ENCODE measurements at places on chromosomes 12 and 14. TPM values are rescaled to one million over a fixed set of nuclear protein-coding genes. Genes with fewer than 3 reads are reported as not detected.

The OTX2 gene
- not detected for polyA plus RNA-seq

The APOLD1 gene
- polyA plus RNA-seq: 8.7 TPM

The CCDC196 gene
- polyA plus RNA-seq: not detected

The PLCZ1 gene
- not detected for polyA plus RNA-seq

The KIAA0586 gene
- 13.1 TPM for polyA plus RNA-seq

The GDF3 gene
- not detected for polyA plus RNA-seq
